ENCODE measurements at places on chromosomes 12 and 14.
A peak's percentile ranks its signal among the peaks of the same experiment; 100 is the strongest.

DNA sequence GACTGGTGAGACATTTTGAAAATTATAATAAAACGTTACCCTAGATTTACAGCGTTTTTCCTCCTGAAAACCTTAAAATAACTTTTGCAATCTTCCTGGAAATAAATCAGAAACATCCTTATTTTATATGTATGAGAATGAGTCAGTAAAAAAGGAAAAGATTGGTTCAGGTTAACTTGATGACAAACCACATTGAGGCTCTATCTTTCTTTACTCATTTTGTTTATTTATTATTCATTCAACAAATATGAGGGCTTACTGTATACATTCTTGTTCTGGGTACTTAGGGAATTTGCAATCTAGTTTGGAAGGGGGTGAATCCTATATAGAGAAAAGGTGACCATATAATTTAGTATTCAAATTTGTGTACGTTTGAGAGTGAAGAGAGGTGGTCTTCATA lies 156.6 kb downstream of the UNC79 start:
- DNase-seq, result no peak

DNA sequence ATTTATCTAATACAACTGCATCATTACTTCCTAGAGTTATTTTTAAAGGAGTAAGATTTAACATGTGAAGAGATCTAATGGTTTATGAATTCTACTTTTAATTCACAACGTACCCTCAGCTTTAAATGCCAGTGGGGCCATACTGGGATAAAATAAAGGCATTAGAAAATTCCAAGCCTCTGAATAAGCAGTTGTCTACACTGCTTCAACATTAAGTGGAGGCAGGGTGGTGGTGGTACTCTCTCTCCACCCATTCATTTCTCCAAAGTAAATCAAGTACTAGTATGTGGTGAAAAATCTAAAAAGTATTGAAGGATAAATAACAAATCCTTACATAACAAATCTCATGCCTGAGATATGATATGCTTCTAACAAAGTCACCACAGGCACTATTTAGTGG lies 52.4 kb downstream of the FERMT2 start:
- no peak for DNase-seq

- no peak for DNase-seq
Measured at GRCh38 chr12:116689979-116690744, 47.7 kb downstream of the SPRING1 start.

DNA sequence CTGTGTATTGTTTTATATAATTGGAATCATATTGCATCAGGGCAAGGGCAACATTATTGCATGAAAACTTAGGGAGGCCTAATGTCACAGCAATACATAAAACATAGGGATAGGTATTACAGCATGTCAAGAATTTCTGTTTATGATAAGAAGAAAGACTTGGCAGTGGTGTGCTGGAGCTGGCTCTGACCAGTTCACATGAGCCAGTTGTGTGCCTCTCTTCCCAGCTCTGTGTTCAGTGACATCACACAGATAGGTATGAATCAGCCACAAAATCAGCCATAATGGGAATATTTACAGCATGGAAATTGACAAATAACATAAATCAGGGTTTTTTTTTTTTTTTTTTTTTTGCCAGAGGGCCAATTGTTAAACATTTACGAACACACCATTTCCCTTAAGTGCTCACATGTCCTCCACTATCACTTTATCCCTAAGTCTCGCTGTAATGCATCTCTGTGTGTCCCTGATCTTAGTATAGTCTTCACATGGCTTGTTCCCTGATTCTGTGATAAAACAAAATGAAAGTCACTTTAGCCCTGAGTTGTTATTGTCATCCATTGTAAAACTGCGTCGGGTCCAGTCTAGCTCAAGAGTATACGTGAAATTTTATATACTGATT lies 31.9 kb upstream of the ACSM4 start:
- no peak for DNase-seq

DNA sequence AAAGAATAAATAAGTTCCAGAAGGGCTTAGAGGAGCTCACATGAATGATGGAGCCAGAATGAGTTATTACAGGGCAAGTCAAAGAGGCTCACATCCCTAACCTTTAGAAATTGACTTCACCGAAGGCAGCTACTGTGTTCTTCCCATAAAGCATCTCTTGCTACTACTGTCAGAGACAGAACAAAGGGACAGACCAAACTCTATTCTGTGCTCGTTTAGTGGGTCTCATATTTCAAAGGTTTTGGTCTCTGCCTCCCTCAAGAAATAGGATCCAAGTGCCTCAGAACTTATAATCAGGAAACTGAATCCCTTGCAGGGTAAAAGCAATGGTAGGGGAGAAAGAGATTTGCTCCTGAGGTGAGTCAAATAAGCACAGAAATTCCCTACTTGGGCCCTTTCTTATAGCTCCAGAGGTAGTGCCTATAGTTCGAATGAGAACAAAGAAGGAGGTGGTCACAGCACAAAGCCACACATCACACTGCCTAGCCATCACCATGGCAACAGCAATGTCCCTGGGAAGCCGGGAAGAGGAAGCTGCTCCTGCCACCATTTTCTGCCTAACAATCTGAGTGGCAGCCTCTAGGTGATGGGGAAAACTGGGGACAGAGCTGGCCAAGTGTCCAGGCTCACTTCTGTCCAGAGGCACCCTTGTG lies 294.9 kb downstream of the FOXN3 start:
- DNase-seq, result peak; percentile 50

DNA sequence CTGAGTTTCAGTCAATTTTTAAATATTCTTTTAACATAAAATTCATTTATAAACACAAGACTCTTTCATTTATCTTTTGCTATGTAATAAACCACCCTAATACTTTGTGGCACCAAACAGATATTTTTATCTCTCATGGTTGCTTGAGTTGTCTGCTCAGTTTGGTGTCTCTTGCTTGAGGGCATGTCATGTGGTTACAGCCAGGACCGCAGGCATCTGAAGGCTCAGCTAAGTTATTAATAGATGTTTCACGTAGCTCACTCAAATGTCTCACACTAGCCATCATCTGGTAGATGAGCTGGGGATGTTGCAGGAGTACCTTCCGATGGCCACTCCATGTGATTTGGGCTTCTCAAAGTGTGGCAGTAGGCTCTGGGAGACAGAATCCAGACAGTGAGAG lies 597.8 kb downstream of the ETNK1 start:
- DNase-seq, result no peak

DNA sequence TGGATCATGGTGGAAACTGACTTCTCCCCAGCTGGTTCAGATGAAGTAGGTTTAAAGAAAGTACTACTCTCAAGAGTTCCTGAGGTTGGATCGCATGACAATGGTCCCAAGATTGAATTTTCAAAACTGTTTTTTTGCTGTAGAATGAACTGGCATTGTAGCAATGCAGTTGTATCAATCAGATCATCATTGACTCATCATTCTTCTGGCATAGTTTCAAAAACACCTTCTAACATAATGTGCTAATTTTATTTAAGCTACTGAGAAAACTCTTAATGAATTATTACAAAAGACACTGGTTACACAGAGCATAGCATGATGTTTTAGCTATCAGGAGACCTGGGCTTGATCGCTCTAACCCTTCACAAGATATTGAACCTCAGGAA lies 384.5 kb upstream of the DCN start:
- no peak for DNase-seq

DNA sequence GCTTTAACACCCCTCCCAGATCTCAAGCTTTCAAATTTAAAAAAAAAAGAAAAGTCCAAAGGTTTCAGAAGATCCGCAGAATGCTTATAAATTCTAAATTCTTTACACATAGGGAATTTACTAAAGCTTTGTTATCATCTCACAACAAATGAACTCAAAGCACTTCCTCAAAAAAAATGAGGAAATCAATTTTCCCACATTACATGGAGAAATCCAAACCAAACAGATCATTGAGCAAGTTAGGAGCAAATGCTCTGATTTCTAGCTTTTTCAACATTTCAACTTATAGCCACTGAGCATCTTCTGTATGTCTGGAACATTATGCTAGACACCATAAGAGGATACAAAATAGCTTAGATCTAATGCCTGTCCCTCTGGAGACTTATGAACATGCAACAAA lies 161.0 kb downstream of the CEP128 start:
- no peak for DNase-seq

DNA sequence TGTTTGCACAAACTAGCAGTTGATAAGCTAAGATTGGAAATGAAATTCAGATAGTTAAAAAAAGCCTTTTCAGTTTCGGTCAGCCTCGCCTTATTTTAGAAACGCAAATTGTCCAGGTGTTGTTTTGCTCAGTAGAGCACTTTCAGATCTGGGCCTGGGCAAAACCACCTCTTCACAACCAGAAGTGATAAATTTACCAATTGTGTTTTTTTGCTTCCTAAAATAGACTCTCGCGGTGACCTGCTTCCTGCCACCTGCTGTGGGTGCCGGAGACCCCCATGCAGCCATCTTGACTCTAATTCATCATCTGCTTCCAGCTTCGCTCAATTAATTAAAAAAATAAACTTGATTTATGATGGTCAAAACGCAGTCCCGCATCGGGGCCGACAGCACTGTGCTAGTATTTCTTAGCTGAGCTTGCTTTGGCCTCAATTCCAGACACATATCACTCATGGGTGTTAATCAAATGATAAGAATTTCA lies 335.6 kb downstream of the TMEM121 start:
- no peak for DNase-seq

GRCh38 chr12:76219806-76220205 lies 128.4 kb downstream of the BBS10 start:
- no peak for DNase-seq

- DNase-seq, result no peak
Measured at GRCh38 chr14:80549141-80549540, 337.8 kb upstream of the DIO2 start.

- DNase-seq, result no peak
Measured at GRCh38 chr12:64785838-64786237, 26.6 kb upstream of the GNS start.

DNA sequence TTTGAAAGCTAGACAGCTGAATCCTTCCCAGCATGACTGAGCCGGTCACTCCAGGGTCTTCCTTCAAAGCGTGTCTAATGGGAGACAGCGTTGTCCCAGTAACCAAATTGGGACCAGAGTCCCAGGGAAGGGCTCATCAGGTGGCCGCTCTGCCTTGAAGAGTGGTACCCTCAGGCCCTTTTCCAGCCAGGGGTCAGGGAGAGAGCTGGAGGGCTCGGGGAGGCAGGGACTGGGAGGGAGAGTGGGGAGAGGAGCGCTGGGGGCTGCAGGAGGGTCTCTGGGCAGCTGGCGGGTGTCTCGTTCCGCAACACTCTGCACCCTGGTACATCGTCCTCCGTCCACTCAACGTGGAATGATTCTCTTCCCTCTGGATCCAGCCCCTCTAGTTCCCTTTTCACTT lies 1.6 kb upstream of the RTL1 start:
- DNase-seq, result no peak
